CD8-positive, alpha-beta memory T cell (primary cell): ENCODE measurements at places on chromosomes 7 and 10. TPM values are rescaled to one million over a fixed set of nuclear protein-coding genes. Genes with fewer than 3 reads are reported as not detected.

- H3K4me1 ChIP-seq, result no peaks in the 10 kb centered on the region
- H3K4me3 ChIP-seq, result no peak overlapping the region
- H3K27ac ChIP-seq, result no peak overlapping the region
- DNase-seq, result no peak
- no peaks in the 10 kb centered on the region for H3K27me3 ChIP-seq
These were observed 65.4 kb downstream of the CFAP46 start for GRCh38 chr10:132876993-132877431.

- H3K27me3 ChIP-seq, result no peaks in the 10 kb centered on the region
- H3K27ac ChIP-seq, result no peak overlapping the region
- H3K4me1 ChIP-seq, result no peaks in the 10 kb centered on the region
- no peaks in the 10 kb centered on the region for H3K36me3 ChIP-seq
- H3K4me3 ChIP-seq, result no peak overlapping the region
These were observed 90.8 kb downstream of the MCU start for GRCh38 chr10:72782649-72783330.

DNA sequence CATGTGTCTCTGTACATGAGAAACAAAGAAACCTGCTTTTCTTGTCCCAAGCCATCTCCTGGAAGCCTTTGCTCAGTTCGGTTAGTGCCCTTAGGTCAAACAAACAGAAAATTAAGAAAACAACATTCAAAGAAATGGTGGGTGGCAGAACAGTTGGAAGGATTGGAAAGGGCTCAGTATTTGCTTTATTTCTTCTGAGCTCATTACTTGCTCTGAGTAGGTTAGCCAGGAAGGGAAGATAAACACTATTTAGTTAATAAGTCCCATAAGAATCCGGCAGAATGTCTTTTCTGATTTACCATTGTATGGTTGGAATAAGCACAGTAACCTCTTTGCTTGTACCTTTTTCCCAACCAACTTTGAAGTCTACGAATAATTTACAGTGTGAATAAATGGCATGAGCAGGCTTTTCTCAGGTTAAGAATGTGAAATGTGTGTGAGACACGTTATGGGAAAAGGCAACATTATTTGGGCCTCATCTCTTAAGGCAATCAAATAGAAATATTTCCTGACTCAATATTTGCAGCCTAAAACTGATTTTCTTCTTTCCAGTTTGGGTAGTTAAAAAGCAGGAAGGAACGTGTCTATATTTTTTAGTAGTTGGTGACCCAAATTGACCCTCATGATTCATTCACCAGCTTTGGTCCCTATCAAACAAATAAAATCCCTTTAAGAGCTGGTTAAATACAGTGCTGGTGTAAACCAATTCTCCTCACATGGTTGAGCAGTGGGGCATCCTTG, 158.5 kb downstream of the DKK1 start:
- no peak for DNase-seq
- H3K4me3 ChIP-seq, result no peak overlapping the region
- H3K4me1 ChIP-seq, result no peaks in the 10 kb centered on the region
- no peaks in the 10 kb centered on the region for H3K27me3 ChIP-seq
- H3K27ac ChIP-seq, result no peak overlapping the region

Gene NPC1L1
- not detected for total RNA-seq

- peaks cover 4% of the 10 kb centered on the region for H3K36me3 ChIP-seq
- no peaks in the 10 kb centered on the region for H3K27me3 ChIP-seq
- DNase-seq, result no peak
- no peaks in the 10 kb centered on the region for H3K4me1 ChIP-seq
- H3K4me3 ChIP-seq, result no peak overlapping the region
These were observed 225.8 kb downstream of the ELFN1 start for GRCh38 chr7:1895664-1896515.

Gene ZNF488
- total RNA-seq, result 0.44 TPM
